OCI-LY7 (cell line): ENCODE measurements at places on chromosomes 6 and 20. TPM values are rescaled to one million over a fixed set of nuclear protein-coding genes. Genes with fewer than 3 reads are reported as not detected.

GRCh38 chr6:156387472-156387871, 389.7 kb upstream of the ARID1B start:
- DNase-seq, result no peak

- no peak for DNase-seq
Measured at GRCh38 chr20:41482647-41483552, 116.3 kb upstream of the EMILIN3 start.

DNA sequence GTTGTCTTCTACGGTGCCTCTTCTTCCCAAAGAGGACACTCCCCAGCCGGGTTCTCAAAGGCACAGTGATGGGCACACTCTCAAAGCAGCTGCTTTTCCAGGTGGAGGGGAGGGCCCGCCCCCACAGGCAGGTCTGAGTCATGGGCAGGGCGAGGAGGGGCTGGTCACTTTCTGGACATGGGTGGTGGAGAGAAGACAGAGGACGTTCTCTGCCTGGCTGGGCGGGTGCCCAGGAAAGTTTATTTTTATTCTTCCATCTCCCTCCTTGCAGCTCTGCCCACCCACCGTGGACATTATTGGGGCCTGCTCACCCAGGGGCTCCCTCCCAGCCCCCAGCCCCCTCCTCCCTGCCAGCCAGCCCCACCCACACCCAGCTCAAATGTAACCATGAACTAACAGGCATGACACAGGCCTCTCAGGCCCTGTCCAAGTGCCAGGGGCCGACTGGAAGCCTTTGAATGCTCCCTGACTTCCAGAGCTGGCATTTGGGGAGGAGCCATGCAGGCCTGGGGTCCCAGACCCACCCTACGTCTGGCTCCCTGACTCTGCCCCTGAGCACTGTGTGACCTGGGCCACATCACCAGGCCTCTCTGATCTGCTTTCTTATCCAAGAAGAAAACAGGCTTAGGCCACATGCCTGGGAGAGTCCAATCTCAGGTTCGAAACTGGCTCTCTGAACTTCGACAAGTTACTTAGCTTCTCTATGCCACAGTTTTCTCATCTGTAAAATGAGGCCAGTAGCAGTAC, 8.0 kb downstream of the TGM2 start:
- no peak for DNase-seq

DNA sequence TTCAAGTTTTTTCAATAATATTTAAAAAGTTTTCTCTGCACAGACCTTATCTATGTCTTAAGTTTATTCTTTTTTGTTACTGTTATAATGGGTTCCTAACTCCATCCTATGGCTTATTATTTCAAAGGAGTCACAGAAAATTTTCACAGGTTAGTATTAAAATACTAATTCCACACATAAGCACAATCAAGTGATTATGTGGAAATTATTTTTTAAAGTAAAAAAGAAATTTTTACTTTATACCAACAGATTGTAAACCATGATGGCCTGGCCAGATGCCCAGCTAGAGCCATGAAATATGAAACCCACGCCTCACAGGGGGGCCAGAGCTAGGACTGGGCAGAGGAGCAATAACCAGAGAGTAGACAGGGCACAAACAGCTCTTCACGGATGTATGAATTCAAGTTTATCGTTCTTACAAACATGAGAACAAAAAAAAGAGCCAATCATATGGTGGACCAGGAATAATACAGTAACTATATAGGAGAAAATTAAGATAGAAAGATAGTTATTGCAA, 34.0 kb downstream of the NUDT3 start:
- DNase-seq, result no peak

DNA sequence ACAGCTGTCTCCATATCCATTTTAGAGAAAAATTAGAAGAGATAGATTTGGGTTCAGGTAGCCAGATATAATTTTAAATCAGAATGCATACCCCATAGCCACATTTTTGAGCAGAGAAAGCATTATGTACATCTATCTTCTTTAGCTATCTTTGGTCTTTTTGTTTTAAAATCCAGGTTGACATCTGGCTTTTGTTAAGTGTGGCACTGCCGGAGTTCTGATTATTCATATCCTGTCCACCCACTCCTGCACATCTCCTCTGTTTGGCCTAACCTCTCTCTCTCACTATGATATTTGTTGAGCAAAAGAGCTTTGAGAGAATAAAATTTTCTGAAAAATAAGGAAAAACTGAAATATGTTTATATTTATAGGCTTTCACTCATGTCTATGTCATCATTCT, 189.7 kb downstream of the PACRG start:
- DNase-seq, result no peak

DNA sequence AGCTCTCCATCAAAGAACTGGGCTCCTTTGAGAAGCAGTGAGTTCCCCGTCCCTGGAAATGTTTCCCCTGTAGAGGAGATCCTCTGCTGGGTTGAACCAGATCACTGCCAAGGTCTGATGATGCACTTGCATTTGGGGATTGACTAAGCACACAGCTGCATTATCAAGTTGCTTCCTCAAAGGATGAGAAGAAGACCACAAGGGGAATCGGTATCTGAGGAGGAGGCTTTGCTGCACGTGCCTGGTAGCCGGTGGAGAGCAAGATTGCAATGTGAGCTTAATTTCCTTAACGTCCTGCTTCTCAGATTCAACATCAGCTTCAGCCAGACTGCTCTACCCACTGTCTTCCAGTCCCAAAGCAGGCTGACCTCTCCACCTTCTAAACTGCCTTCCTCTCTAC, 128.8 kb upstream of the STMND1 start:
- DNase-seq, result no peak

GRCh38 chr6:26156850-26157250, 69.6 kb downstream of the HFE start:
- no peak for DNase-seq

DNA sequence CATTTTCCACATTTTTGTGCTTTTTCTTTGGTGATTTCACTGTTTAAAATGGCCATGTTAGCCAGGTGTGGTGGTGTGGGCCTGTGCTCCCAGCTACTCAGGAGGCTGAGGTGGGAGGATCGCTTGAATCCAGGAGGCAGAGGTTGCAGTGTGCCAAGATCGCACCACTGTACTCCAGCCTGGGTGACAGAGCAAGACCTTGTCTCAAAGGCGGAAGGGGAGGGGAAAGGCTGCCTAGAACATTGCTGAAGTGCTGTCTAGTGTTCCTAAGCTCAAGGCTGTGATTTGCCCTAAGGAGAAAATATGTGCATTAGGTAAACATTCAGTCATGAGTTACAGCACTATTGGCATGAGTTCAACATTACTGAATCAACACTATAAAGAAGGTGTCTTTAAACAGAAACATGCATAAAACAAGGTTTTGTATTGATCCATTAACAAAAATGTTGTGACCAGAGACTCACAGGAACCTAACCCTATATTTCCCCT, 14.0 kb downstream of the ZC2HC1B start:
- no peak for DNase-seq

- no peak for DNase-seq
Measured at GRCh38 chr6:167238146-167238693, 52.9 kb upstream of the UNC93A start.

DNA sequence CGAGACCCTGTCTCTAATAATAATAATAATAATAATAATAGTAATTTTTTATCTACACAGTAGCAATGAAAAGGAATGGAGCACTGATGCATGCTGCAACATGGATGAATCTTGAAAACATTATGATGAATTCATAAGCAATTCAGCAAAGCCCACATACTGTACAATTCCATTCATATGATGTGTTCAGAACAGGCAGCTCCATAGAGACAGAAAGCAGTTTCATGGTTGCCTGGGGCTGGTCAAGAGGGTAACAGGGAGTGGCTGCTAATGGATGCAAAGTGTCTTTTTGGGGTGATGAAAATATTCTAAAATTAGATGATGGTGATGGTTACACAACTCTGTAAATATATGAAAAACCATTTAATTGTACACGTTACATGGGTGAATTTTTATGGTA, 43.6 kb downstream of the SLC24A3 start:
- DNase-seq, result no peak

DNA sequence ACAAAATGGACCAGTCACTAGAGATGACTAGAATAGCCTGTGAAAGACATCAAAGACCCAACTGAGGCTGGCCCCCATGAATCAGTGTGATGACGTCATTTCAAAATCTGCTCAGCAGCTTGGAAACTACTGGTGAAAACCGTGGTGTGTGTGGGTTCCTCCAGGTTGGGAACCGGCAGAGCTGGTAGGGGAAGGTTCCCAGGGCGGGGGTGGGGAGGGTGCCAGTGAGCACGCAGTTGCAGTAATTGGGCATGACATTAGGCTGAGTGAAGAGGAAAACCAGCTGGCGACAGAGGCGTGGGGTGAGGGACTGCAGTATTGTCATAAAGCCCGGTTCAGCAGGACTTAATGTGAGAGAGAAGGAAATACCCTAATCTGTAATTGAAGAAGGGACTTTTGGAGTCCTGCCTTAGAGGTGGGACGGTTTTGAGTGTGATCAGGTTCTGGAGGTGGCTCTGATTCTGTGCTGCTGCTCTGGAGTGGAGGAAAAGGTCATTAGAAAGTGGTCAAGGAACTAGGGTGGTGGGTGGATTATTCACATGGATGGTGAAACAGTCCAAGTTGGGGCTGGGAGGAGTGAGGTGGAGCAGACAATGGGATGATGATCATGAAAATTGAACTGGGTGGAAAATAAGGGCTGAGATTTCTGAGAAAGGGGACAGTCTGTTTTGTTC, 52.0 kb upstream of the MTHFD1L start:
- no peak for DNase-seq

DNA sequence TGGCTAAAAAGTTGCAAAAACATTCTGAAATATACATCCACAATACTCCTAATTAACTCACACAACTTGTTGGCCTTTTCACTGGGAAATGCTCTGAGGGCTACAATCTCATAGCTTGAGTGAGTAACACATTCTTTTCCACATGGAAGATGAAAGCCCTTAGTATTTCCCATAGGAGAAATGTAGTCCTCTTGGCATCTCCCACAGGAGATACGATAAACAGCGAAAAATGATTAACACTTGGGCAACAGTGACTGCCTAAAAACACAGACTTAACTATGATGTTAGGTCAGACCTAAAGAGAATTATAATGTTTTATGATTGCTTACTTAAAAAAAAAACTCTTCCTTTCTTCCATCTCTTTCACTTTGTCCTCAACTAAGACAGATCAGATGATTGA, 9.0 kb downstream of the MYLK4 start:
- no peak for DNase-seq

DNA sequence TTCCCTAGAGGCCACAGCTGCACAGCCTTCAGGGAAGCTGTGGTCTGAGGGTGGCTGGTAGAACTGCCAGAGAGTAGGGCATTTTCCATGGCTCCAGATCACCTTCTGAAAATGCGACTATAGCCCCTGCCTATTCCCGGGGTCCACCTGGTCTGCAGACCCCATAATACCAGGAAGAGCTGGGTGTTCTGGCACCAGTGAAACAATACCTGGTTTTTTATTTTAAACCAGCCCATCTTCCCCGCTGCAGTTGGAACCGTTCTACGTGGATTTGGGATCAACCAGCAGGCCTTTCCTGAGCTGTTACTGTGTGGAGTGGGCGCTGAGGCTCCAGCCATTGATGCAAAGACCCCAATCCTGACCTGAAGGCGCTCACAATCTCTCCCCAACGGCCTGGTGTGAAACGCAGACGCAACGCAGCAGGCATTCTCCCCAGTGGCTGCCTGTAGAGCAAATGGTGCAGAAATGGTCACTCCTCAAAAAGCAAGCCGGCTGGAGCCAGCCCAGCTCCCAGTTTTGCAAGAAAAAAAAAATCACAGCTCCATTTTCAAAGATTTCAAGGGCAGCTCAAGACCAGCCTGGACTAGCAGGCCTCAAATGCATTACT, 11.3 kb downstream of the NPEPL1 start:
- DNase-seq, result no peak

GRCh38 chr6:132843316-132844035, 29.1 kb downstream of the RPS12 start:
- DNase-seq, result no peak

DNA sequence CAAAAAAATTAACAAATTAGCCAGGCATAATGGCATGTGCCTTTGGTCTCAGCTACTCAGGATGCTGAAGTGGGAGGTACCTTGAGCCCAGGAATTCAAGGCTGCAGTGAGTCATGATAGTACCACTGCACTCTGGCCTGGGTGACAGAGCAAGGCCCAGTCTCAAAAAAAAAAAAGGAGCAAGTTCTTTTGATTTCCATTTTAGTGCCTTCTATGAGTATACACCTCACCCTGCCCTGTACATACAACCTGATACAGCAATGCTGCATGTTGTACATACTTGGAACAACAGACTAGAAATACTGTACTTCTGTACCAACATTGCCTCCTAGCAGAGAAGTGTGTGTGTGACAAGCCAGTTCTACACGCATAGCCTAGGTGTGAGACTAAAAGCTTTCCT, 97.3 kb upstream of the CARMIL1 start:
- DNase-seq, result no peak

RNF144B gene
- total RNA-seq, result 151 and 154 TPM in 2 replicates

WFDC5 gene
- not detected in 2 replicates for total RNA-seq

WFDC2 gene
- 0.46 TPM in 1 of 2 replicates, not detected in the other for total RNA-seq

HAO1 gene
- total RNA-seq, result not detected in 2 replicates

LRRC73 gene
- total RNA-seq, result 0.25 and 0.52 TPM in 2 replicates

OSTM1 gene
- 19.1 and 22.6 TPM in 2 replicates for total RNA-seq

LY6G6F gene
- total RNA-seq, result not detected in 2 replicates

OVOL2 gene
- total RNA-seq, result not detected in 2 replicates
